Tongue (tissue), 3 donors: ENCODE measurements at places on chromosomes 5 and 9. TPM values are rescaled to one million over a fixed set of nuclear protein-coding genes. Genes with fewer than 3 reads are reported as not detected.

IGFBPL1 gene
- total RNA-seq, result 1.2 TPM

DNA sequence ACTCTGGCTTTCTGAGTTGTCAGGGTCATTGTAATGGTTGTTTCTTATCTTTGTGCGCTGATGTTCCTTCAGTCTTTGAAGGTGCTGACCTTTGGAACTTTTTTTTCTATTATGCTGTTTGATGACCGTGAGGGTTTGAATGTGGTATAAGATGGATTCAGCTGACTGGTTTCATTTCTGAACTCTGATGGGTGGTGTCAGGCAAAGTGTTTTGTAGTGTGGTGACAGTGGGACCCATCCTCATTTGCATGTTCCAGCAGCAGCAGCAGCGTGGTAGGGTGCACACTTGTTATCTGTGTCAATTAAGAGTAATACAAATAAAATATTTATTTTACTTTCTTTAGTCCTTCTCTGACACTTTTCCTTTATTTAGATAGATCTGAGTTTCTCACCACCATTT, 227.7 kb upstream of the PRR16 start:
- no peak for DNase-seq

IL33 gene
- total RNA-seq, result 21.3 TPM

GRCh38 chr9:110426052-110426709, 88.5 kb upstream of the TXNDC8 start:
- DNase-seq, result peak; percentile 33

GAS1 gene
- 142 TPM for total RNA-seq

- DNase-seq, result peak; percentile 28
Observed at GRCh38 chr5:21711866-21712758, 1141.0 kb downstream of the CDH12 start.

LPAR1 gene
- 61.5 TPM for total RNA-seq

DNA sequence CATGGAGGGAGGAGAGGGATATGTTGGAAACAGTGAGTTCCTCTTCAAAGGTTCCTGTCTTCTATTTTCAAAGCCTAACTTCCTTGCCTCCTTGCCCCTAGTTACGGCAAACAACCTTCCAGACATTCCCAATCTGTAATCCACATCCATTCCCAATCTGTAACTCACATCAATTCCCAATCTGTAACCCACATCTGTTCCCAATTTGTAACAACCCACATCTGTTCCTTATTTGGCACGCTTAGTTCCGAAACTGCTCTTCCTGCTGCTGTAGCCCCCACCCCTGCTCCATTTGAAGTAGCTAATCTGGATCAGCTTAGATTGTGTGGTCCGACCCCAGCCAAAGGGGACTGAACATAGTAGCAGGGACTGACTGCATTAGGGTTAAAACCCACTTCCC, 23.9 kb upstream of the IDNK start:
- peak; percentile 14 for DNase-seq

DNA sequence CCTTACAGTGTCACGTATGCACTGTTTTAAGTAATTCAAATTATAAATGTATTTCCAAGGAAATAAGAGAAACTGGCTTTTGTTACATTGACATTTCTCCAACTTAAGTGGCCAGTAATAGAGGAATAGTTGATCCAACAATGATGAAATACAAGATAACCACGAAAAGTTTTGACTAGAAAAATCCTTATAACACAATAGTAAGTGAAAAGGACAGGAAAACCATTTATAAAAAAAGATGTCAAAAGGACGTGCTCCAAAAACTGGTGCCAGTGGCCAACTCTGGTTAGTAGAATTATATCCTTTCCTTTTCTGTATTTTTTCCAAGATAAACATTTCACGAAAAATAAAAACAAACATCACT, 210.9 kb downstream of the GAPVD1 start:
- DNase-seq, result no peak

- no peak for DNase-seq
Observed at GRCh38 chr9:97975376-97975775, 7.8 kb upstream of the ANP32B start.

IRX2 gene
- total RNA-seq, result 1.6 TPM

DNA sequence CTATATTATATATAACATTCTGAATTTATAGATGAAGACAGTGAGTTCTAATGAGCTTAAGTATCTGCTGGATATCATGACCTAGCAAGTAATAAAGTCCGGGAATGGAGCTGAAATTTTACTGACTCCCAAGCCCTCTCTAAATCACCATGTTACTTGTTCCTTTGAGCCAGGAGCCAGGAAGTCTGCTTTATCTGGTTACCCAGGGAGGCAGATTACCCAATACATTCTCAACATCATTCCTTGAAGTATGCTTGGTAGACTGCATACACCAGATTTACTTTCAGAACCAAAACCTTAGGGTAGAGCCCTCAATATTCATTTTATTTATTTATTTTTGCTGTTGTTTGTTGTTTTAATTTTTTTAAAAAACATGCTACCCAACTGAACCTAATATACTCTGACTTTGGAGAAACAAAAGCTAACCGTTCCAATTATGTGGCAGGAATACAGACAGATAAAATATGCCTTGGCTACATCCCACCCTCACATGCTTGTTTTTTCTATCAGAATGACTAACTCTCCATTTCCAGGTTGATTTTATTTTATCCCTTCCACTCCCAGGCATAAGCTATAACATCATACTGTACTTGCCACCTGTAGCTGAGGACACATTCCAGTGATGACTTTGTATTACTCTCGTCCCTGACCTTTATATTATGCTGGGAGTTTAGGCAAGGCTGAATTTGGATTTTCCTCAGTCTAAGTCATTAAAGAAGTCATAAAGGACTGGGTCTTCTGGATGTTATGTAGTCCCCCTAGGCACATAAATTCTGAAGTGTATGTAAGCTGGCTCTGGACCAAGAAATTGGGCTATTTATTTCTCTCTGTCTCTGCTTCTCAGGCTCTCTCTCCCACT, 82.0 kb downstream of the YIPF5 start:
- DNase-seq, result peak; percentile 48
